ENCODE measurements at places on chromosomes 12 and 14. TPM values are rescaled to one million over a fixed set of nuclear protein-coding genes. Genes with fewer than 3 reads are reported as not detected.
A peak's percentile ranks its signal among the peaks of the same experiment; 100 is the strongest.

GRCh38 chr12:12032260-12032791 lies 38.4 kb upstream of the BCL2L14 start:
- no peaks in the 10 kb centered on the region for H3K27me3 ChIP-seq
- H3K4me3 ChIP-seq: no peak overlapping the region
- peak; percentile 27 for DNase-seq

DNA sequence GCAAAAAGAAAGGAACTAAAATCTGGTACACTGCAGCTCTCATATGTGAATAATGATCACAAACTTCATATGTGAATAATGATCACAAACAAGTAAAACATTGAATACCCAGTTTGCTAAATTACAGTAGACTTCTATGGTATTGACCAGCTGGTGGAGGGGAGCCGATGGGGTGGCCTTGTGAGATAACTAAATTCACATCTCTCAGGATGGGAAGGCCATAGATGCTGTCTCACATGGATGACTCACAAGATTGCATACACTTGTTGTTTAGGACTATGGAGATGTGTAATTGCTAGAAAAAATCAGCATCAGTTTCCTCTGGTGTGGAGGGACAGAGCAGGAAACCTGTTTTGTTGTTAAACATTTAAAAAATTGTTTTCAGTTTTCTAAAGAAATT lies 49.2 kb downstream of the ACACB start:
- H3K4me3 ChIP-seq: no peak overlapping the region
- no peaks in the 10 kb centered on the region for H3K36me3 ChIP-seq
- no peak for DNase-seq

DNA sequence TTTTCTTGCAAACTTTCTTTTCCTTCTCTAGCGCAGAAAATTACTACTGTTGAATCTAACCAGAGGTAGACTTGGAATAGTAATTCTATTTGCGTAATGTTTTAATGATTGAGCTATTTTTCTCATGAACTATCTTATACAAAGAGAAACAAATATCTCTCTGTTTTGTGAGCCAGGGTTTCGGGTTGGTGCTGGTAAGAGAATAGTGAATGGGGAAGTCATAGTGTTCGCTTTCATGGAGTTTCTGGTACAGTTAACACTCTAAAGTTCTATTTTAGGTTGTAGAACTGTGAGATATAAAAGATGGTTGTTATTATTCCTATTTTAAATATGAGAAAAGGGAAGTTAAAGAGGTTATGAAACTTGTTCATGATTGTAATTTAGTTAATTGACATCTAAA lies 6.6 kb downstream of the CLEC1B start:
- no peaks in the 10 kb centered on the region for H3K4me1 ChIP-seq
- peaks cover 32% of the 10 kb centered on the region for H3K27me3 ChIP-seq
- no peaks in the 10 kb centered on the region for H3K36me3 ChIP-seq
- DNase-seq: no peak
- no peak overlapping the region for H3K27ac ChIP-seq

GRCh38 chr12:3243376-3244084 lies 166.4 kb downstream of the TSPAN9 start:
- H3K4me3 ChIP-seq: no peak overlapping the region
- H3K36me3 ChIP-seq: no peaks in the 10 kb centered on the region
- no peak overlapping the region for H3K27ac ChIP-seq
- DNase-seq: no peak
- no peaks in the 10 kb centered on the region for H3K27me3 ChIP-seq
- H3K4me1 ChIP-seq: no peaks in the 10 kb centered on the region

ZFYVE1 gene
- total RNA-seq: 3.7 TPM

DNA sequence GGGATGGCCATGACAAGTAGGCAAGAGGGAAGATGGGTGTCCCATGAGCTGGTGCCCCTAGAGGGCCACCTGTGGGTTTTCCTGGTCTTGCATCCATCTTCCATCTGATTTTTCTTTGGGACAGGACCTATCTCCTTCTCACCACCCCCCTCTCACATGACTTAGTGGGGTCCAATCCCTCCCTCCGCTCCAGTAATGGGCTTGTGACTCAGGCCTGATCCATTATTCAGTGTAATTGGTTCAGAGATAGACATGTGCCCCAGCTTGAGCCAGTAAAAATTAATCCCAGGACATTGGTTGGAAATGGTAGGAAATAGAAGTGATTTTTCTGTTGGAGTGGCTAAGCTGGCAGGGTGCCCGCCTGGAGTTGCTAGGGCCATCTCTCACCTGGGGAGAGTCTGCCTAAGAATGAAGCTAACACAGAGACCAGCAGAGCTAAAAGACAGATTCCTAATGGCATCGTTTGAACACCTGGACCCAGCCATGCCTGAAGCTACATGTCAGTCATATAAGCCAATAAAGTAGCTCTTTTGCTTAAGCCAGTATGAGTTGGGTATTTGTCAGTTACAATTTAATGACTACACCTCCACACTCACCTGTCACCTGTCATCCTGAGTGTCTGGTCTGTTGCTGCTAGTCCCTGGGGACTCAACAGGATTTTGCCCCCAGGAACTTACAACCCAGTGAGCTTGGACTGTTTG lies 14.7 kb downstream of the RASAL1 start:
- no peaks in the 10 kb centered on the region for H3K4me1 ChIP-seq
- no peaks in the 10 kb centered on the region for H3K36me3 ChIP-seq
- no peak overlapping the region for H3K27ac ChIP-seq
- H3K4me3 ChIP-seq: no peak overlapping the region
- DNase-seq: no peak
